ENCODE measurements at places on chromosomes 3 and 15. TPM values are rescaled to one million over a fixed set of nuclear protein-coding genes. Genes with fewer than 3 reads are reported as not detected.

GRCh38 chr3:42844815-42845214, 30.9 kb downstream of the CYP8B1 start:
- ATAC-seq: no peak

DNA sequence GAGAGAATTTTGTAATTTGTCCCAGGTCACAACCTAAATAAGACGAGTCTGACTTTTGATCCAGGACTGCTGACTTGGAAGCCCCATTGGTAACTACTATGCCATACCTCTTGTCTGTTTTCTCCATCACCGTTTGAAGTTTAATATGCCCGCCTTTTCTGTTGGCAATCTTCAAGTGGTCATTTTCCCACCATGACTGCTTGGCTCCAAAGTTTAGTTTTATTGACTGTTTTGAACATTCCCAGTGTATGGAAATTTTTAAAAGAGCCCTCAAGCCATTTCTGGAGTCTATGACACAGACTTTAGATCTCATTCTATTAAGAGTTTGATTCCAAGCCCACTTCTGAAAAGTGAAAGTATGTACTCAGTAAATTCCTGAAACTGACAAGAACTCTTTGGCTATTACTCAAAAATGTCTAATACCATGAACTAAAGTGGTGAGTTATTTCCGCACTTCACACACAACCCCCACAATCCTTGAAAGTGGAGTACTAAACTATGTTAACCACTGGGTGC, 136.7 kb upstream of the ADAMTS9 start:
- ATAC-seq: no peak

Gene FSTL1
- total RNA-seq: 15.8 TPM

GRCh38 chr3:168048414-168049330, 47.1 kb downstream of the GOLIM4 start:
- no peak for ATAC-seq

GRCh38 chr15:48798319-48798718, 12.6 kb downstream of the CEP152 start:
- ATAC-seq: no peak

Data from esophagus mucosa (tissue), 1 donor.